ENCODE measurements at places on chromosomes 5 and 9.

DNA sequence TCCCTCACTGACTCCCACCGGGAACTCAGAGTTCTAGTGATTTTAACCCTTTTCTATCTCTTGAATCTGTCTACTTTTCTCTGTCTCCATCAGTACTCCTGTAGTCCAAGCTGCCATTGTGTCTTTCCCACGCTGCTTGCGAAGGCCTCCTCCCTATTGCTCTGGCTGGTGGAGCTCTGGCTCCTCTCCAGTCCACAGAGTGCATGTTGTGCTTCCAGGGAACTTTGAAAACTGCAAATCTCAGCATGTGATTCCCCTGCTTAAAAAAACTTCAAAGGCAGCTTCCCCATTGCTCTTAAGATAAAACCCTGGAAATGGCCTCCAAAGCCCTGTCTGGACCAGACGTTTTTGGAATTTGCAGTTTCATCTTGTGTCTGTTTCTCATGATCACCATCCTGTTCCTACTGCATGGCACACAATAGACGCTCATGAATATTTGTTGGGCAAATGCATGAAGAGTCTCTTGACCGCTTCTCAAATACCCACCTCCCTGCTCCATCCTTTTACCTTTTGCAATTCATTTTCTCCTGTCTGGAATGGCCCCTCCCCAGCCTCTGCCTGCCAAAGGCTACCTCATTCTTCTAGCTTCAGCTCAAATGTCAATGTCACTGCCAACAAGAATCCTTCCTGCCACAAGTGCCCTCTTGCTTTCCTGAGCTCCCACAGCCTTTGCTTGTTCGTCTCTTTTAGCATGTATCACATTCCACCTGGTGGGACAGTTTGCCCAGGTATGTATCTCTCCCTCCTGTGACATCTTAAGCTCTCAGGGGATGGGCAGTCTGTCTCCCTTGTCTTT is 293.2 kb downstream of the ARHGAP26 start:
- no peak for DNase-seq

GRCh38 chr5:35477911-35478310 is 139.8 kb upstream of the SPEF2 start:
- DNase-seq, result no peak

- no peak for DNase-seq
These were observed 21.0 kb upstream of the OR13F1 start for GRCh38 chr9:104482921-104483570.

DNA sequence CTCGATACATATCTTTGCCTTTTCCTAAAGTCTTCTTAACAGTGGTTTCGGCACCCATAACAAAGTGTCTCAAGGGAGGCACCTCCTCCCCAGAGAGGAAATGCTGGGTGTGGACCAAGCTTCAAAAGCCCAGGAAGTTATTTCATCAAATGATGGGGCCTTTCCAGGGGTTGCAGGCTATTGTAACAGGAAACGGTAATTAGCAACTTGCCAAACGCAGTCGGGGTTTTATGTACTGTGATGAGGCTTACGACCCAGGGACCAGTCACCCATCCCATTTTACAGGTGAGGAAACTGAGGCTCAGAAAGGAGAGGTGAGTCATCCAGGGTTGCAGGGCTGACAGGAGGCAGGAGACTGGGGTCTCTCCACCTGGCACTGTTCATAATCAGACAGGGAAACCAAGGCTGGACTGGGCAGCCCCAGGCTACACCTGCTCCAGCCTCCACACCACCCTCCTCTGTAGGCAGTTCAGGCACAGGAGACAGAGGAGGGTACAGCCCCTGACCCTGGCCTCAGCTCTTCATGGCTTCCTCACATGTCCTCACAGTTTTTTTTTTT is 30.0 kb upstream of the SUSD3 start:
- peak; percentile 27 for DNase-seq
